ENCODE measurements at places on chromosomes 1 and 21.
A peak's percentile ranks its signal among the peaks of the same experiment; 100 is the strongest.

DNA sequence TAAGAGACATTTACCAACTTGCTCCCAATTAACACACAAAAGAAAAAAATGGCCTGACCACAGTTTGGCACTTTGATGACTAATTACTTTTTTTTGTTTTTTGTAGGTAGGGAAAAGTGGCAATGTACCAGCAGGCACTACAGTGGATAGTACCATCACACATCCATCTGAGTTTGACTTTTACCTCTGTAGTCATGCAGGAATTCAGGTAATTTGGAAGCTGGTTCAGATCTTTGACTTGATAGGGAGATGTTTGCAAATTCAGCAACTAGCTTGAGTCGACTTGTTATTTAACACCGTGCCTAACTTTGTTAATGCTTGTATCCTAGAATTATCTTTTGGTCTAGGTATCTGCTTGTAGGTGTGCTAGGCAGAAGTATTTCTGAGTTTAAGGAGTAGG is 33.0 kb upstream of the AGO1 start:
- no peak for DNase-seq

- DNase-seq, result no peak
Measured at GRCh38 chr21:37665230-37666024, 250.8 kb downstream of the KCNJ6 start.

GRCh38 chr1:53850082-53850673 is 12.1 kb upstream of the NDC1 start:
- no peak for DNase-seq

GRCh38 chr1:155966750-155967149 is 11.6 kb downstream of the ARHGEF2 start:
- DNase-seq, result no peak

DNA sequence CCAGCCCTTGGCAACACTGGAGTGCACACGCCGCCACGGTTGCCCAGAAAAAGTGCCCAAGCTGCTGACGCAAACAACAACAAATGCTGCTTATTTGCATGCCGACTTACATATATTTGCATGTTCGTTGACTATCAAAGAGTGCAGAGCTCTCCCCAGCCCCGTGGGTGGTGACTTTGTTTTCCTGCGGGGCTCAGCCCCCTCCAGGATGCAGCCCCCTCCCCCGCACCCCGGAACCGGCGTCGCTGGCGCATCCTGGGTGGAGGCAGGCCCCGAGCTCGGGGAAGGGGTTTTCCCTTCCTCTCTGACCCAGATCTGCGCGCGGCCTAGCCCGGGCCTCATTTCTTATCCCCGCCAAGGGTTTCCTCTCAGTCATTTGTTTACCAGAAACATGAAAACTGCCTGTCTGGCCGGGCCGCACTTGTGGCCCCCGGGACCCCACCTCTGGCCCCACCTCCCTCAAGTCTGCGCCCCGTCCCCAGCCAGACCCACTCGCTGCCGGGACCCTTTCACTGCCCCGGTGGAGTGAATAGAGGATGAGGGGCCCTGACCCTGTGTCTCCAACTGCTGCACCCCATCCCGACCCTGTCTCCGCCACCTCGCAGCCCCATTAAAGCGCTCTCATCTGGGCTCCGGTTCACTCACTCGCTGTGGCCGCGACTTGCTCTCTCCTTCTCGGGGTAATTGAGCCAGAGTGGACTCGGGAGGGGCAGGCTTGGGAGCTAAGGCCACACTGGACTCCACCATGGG is 5.5 kb downstream of the TNFRSF25 start:
- DNase-seq, result no peak

- DNase-seq, result peak; percentile 91
Measured at GRCh38 chr1:204335085-204335484, 24.6 kb downstream of the PLEKHA6 start.

GRCh38 chr1:246726255-246726679 is 2.1 kb downstream of the SCCPDH start:
- DNase-seq, result no peak

GRCh38 chr1:110872745-110873720 is at the start of gene CD53:
Gene CD53 (plus strand): TSS chr1:110873148. CDS start chr1:110891409, 18,261 bp downstream.
- no peak for DNase-seq

DNA sequence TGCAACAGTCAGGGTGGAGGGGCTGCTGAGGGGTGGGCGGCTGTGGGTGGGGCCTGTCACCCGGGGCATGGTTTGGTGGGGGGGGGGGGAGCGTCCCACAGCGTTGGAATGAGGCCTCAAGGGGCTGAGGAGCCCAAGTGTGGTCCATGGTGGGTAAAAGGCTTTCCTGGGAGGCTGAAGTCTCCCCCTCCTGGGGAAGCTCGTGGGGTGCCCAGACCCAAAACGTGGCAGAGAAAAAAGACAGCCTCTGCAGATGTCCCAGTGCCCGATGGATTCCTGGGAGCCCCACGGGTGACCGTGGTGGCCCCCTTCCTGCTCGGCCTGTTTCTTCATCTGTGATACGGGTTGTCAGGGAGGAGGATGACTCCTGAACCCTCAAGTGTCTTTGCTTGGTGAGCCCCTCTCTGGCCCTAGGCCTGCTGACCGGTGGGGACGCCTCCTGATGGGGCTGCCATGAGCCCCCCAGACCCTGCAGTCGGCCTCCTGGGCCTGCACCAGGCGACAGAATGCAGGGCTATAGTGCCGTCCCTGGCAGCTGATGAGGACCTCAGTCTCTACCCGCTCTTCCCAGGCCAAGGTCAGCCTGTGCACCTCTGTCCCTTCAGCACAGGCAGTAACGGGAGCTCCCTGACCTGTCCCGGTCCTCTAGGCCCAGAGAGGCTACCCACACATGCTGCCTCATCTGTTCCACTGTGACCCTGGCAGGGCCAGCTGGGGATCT is 1.1 kb downstream of the OBSCN start:
- no peak for DNase-seq

DNA sequence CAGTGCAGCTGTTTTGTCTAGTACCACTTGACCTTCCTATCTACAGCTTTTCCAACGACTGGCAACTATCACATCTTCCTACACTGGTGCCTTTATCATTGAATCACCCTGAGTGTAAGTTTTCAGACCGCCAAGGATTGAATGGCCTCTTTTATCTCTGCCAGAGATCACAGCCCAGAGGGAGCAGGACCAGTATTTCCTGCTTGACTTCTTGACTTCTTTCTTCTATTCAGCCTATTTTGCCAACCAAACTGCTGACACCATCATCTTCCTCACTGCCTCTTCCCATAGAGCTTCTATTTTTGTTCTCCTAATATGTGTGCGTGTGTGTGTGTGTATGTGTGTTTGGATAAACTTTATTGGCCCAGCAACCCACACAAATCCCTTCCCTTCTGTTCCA is 53.8 kb downstream of the SERBP1 start:
- DNase-seq, result no peak

- DNase-seq, result no peak
Measured at GRCh38 chr1:227937838-227938145, 9.9 kb downstream of the WNT9A start.

DNA sequence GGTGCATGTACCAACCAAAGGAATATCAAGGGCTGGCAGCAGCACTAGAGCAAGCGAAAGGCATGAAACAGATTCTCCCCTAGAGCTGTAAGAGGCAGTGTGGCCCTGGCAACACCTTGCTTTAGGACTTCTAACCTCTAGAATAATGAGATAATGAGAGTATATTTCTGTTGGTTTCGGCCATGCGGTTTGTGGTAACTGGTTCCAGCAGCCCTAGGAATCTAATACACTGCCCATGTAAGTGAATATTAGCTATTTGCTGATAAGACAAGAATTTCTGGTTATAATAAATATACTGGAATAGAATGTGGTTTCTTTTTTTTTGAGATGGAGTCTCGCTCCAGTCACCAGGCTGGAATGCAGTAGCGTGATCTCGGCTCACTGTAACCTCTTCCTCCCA is 199.4 kb downstream of the GABPA start:
- no peak for DNase-seq

GRCh38 chr1:113035086-113035485 is 37.9 kb upstream of the LRIG2 start:
- DNase-seq, result no peak

- DNase-seq, result no peak
Measured at GRCh38 chr1:234619071-234619480, 9.1 kb upstream of the IRF2BP2 start.

DNA sequence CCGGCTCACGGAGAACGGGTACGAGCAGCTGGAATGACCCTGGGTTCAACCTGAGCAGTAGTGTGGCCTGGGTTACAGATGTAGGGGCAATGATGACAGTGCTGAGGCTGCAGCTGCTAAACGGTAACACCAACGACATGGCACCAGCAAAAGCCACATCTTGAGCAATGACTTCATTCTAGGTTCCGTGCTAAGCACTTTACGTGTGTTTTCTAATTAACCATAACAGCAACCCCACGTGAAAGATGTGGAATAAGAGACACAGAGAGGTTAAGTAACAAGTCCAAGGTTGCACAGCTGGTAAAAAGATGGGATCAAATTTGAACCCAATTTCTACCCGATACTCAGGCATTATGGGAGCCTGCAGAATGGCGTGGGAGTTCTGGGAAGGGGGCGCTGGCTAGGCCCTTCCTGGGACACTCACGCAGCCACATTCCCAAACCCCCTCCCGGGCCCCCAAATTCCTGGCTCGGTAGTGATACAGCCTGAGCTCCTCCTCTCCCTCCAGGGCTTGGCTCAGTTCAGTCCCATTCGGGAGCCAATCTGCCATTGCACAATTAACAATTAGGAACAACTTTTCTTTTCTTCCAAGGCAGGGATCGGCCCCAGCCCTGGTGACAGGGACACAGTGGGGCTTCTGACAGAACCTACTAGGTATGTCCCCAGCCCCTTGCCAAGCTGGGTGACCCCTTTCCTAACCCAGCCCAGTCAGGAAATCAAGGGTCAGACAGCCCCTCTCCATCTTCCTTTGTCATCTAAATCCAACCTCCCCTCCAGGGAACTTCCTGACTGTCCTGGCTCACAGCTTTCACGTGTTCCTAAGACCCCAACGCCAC is 23.8 kb upstream of the ECE1 start:
- DNase-seq, result no peak

- DNase-seq, result no peak
Measured at GRCh38 chr1:209367061-209367772, 216.3 kb upstream of the CAMK1G start.

DNA sequence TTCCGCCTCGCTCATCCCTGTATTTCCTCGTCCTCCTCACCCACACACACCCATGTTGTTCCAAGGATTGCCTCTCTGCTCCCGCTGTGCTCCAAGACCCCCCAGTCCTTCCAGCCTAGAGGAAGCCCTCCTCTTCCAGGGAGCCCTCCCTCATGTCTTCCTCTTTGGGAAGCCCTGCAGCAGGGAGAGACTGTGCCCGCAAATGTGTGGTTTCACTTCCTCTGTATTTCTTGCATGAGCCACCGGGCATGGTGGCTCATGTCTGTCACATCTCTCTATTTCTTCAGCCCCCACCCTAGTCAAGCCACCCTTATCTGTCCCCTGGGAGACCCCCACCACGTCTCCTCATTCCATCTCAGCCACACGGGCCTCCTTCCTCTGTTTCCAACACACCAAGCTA is 57.5 kb upstream of the PAX7 start:
- no peak for DNase-seq

All from kidney (tissue), 22 donors.